ENCODE measurements at places on chromosomes 16 and 17.

DNA sequence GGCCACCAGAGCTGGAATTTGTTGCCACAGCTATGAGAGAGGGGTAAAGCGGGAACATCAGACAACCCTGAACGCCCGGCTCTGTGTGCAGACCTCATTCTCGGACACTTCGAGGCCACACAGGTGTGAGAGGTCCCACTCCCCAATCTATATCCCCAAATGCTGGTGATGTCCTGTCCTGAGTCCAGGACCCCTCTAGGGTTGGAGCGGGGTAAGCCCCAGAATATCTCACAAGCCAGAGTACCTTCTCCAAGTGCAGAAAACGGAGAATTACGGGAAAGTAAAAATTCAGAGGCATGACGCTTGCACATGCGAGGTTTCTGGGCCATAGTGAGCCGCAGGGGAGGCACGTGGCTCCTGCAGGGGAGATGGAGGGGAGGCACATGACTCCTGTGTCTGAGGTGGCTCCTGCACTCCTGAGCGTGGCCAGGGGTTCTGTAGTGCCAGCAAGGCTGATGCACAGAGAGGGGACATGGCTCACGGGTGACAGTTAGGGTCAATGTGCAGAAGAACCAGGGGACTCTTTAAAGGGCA is 248.0 kb downstream of the RBFOX3 start:
- no peak for DNase-seq

- no peak for DNase-seq
These were observed 5.4 kb upstream of the TPPP3 start for GRCh38 chr16:67398546-67399217.

GRCh38 chr16:24713379-24713778 is 16.1 kb upstream of the TNRC6A start:
- no peak for DNase-seq

DNA sequence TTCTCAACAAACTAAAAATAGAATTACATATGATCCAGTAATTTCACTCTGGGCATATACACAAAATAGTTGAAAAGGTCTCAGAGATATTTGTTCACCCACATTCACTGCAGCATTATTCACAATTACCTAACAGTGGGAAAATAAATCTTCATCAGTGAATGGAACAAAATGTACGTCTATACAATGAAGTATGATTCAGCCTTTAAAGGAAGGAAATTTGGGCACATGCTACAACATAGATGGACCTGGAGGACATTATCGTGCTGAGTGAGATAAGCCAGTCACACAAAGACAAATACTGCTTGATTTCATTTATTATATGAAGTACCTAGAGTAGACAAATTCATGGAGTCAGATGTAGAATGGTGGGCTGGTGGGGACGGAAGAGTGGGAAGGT is 47.0 kb downstream of the MFSD11 start:
- DNase-seq = no peak

DNA sequence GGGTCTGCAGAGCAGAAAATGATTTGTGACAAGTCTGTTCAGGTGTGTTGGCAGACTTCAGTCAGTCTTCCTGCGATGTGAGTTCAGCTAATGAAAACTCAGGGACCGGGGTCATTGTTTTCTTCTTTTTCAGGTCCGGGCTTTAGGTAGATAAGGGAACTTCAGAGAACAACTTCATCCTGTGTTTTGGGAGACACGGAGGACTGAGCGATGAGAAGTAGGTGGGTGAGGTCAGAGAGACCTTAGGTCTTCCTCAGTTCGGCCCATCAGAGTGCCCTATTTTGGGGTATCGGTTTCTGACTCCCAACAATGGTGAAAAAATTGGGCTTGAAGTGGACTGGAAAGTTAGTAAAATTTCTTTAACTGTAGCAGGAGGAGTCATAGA is 88.9 kb upstream of the ATF7IP2 start:
- no peak for DNase-seq

- DNase-seq = no peak
These were observed 701 bp downstream of the JMJD6 start for GRCh38 chr17:76725580-76726230.

DNA sequence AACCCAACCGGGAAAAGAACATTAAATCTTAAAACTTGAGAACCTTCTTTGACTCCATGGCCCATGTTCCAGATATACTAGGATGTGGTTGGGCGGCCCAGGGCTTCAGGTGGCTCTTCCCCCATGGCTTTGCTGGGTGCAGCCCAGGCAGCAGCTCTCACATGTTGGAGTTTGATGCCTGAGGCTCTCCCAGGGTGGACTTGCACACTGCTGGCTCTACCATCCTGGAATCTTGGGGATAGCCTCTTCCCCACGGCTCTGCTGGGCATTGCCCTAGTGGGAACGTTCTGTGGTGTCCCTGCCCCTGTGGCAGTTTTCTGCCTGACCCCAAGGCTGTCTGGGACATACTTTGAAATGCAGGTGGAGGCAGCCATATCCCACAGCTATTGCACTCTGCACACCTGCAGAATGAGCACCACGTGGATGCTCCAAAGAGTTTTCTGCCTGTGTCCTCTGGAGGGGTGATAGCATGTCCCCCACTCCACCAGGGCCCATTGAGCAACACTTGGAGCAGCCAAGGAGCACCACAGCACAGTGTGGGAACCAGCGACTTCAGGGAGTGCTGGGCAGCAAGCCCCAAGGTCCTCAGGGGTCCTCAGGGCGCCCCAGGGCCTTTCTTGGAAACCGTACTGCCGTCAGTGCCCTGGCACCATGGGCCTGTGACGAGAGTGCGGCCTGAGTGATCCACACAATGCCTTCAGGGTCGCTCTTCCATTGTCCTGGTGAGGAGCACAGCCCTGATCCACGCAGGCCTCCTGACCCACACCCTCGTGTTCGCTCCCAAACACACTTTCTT is 70.8 kb downstream of the GOSR1 start:
- no peak for DNase-seq

GRCh38 chr17:34024806-34025551 is 230.1 kb upstream of the CCL2 start:
- no peak for DNase-seq

- no peak for DNase-seq
These were observed 184.0 kb upstream of the RBFOX1 start for GRCh38 chr16:7148606-7149005.

DNA sequence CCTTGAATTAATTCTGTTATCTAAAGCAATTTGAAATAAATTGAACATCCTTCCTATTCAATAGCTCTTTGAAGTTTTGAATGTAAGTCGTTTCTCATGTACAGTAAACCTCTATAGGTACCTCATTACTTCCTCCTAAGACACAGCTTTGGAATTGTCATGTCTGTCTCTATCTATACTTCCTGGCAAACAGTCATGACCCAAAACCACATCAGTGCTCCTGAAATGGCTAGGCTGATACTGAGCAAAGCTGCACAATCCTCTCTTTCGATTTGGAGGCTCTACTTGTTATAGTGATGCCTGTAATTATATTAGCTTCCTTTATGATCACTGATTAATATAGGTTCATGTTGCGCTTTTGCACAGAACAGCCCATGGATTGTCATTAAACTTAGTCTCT is 110.1 kb downstream of the ADAMTS18 start:
- no peak for DNase-seq

GRCh38 chr16:83952587-83952939 is 477 bp upstream of the OSGIN1 start:
- DNase-seq = no peak

DNA sequence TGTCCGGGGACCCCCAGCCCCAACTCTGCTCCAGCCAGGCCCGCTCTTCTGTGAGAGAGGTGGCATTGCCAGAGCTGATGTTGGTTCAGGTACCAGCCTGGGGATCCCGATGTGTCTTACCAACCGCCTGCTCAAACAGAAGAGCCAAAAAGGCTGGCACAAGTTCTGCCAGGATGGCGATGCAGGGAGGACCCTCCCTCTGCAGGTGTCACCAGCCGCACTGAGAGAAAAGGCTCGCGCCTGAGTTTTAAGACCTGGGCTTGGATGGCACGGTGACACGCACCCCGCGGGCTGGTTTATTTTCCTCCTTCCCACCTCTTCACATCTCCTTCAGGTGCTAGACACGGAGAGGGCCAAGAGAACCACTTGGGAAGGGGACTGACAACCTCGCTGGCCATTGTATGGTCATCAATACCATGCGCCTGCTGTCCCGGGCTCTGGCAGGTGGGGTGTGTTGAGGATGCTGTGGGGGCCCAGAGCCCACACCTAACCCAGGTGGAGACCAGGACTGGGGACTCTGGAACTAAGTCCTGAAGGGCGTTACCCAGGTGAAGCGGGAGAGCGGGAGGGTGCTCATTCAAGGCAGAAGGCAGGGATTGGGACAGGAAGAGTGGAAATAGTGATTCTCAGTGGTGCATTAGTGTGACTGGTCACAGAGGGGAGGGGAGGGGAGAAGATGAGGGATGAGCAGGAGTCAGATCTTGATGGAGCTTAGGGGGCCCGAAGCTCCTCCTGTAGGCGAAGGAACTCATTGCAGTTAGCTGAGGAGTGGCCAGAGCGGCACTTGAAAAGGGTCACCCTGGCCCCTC is 16.3 kb downstream of the FOXJ1 start:
- no peak for DNase-seq

DNA sequence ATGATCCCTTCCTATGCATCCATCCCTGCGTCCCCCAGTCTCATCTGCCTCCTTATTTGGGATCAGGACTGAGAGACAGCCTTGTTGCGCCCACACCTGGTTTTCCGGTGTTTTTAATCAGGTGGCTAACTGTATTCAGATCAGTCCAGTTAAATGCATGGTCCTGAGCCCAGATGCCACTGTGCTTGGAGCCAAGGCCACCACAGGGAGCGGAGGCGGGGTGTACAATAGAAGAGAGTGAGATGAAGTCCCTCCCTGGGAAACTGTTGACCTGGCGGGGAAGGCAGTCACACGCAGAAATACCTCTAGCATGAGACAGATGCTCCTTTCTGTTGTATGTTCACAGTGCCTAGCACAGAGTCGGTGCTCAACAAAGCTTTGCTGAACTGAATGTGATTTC is 6.3 kb downstream of the RCVRN start:
- no peak for DNase-seq

- DNase-seq = no peak
These were observed 36.7 kb downstream of the COTL1 start for GRCh38 chr16:84581158-84581557.

DNA sequence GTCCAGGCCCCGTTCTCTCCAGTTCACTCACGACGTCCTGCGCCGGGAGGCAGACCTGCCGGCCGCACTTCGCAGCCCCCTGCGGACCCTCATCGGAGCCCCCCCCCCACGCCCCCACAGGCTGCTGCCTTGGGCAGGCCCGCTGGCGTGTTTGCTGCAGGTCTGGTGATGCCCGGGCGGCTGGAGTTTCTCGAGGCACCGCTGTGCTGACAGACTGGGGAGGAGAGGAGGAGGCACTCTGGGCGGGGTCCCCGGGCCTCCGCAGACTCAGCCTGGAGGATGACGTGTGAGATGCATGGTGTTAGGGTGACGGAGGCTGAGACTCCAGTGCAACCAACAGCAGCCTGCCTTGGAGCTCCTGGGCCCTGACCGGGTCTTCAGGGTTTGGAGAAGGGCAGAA is 24.1 kb downstream of the BAIAP2 start:
- no peak for DNase-seq

- no peak for DNase-seq
These were observed 7.5 kb downstream of the MEAK7 start for GRCh38 chr16:84496991-84497390.

DNA sequence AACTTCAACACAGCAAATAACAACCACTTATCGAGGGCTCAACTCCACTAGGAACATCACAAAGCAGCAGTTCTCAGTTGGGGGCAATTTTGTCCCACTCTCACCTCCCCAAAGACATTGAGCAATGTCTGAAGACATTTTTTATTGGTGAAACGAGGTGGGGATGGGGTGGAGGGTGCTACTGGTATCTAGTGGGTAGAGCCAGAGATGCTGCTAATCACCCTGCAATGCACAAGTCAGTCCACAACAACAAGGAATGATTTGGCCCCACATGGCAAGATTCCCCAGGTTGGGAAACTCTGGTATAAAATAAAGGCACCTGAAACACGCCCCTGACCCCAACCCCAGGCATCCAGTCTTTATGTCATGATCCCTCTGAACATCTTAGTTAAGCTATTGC is 33.3 kb downstream of the TLE7 start:
- no peak for DNase-seq
